Thoracic aorta (tissue), 2 donors: ENCODE measurements at places on chromosomes 16 and 17. TPM values are rescaled to one million over a fixed set of nuclear protein-coding genes. Genes with fewer than 3 reads are reported as not detected.

Gene PSMD11
- total RNA-seq, result 42.0 TPM

Gene PROCA1
- 1.1 TPM for total RNA-seq

Gene SULT1A4
- total RNA-seq, result 4.5 TPM

Gene KRT9
- not detected for total RNA-seq

Gene KRTAP9-4
- total RNA-seq, result not detected

Gene AGRP
- not detected for total RNA-seq

Gene CDH13
- 280 TPM for total RNA-seq

Gene MMP15
- 3.8 TPM for total RNA-seq

Gene INCA1
- total RNA-seq, result not detected

Gene HSD17B1
- 2.8 TPM for total RNA-seq

Gene RBFOX1
- total RNA-seq, result not detected

Gene NPIPB6
- total RNA-seq, result 2.2 TPM

GRCh38 chr17:66713533-66714042 is 121.3 kb upstream of the CACNG5 start:
- DNase-seq, result no peak

GRCh38 chr16:77599793-77600415 is 122.4 kb upstream of the NUDT7 start:
- DNase-seq, result no peak

- no peak for DNase-seq
Measured at GRCh38 chr17:58375811-58376210, 23.8 kb upstream of the SUPT4H1 start.

DNA sequence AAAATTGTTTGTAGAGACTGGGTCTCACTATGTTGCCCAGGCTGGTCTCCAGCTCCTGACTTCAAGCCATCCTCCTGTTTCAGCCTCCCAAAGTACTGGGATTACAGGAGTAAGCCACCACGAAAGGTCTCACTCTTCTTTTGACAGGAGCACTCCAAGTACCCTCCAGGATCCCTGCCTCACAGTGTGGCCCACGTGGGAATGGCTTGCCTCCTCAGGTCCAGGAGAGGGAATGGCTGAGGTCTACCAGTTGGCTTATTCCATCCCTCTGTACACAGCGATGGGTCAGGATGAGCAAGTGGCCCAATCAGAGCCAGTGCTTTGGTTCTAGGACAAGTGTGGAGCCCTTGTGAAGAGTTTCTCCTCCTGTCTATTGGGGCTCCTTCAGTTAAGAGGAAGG is 73.7 kb upstream of the ZNF423 start:
- DNase-seq, result no peak

- DNase-seq, result no peak
Measured at GRCh38 chr16:23384878-23385277, 68.1 kb downstream of the COG7 start.

DNA sequence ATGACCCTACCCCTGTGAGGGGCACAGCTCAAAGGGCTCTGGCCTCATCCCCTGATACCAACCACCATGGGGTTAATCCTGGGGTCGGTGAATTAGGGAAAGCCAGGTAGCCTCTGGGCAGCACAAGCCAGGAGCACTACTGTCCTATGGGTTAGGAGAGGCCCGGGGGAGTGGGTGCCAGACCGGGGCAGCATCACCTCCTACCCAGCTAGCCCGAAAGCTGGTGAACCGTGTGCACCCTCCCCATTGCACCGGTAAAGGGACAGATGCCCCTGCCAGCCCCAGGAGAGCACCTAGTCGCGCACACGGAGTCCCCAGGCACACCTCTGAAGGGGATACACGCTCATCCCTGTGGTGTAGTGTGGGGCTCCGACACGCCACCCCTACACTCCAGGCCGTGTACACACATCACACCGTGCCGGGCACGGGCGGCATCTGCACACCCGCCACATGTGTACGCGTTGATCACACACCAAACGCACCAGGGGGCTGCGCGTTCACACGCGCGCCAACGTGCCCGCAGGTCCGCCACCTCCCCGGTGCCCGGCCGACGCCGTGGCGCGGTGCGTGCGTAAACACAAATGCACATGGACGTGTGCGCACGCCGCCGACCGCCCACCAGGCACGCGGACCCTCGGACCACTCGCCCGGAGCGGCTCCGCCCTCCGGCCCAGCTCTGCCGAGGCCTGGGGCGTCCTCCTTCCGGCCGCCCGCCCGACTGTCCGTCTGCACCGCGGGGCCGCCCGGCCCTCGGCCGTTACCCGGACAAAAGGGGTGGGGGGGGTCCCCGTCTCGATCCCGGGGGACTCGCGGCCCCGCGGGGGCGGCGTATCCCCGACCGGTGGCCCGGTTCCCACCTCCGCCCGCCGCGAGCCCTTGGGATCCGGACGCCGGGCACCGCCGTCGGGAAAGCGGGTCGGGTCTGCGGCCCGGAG is 785 bp downstream of the UBALD1 start:
- no peak for DNase-seq

- no peak for DNase-seq
Measured at GRCh38 chr16:88693420-88694177, 7.3 kb upstream of the SNAI3 start.

DNA sequence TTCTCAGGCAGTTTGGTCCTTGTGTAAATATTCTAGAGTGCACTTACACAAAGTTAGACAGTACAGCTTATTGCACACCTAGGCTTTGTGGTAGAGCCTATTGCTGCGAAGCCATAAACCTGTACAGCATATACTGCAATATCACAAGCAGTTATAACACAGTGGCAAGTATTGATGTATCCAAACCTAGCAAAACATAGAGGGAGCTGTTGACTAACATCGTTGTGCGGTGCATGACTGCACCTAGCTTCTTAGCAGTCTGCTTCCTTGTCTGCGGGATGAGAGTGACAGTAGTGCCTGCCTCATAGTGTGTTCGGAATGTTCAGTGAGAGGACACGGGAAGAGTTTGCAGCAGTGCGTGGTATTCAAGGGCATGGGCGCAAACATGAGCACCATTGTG is 78.9 kb downstream of the MPRIP start:
- no peak for DNase-seq

- DNase-seq, result peak; percentile 39
Measured at GRCh38 chr16:1688807-1689560, 10.9 kb downstream of the JPT2 start.

GRCh38 chr17:42408061-42408460 is 15.0 kb downstream of the CAVIN1 start:
- DNase-seq, result no peak

- DNase-seq, result no peak
Measured at GRCh38 chr16:3497771-3498170, 2.5 kb upstream of the C16orf90 start.

- peak; percentile 19 for DNase-seq
Measured at GRCh38 chr17:76005263-76006149, 4.9 kb downstream of the CDK3 start.

DNA sequence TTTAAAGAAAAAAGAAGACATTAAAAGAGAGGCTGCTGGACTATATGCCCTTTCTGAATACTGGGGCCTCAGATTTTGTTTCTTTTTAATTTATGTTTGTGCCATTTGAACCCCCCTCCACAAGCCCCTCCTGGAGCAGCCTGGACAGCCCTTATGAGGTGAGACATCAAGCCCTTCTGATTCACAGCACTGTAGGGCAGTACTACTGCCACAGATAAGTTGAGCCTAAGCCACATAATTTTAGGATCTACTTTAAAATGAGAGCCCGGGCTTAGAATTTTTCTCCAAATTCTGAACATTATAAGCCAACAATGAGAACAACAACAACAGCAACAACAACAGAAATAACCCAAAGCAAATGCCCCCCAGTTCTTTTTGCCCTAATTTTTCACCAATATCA is 256.9 kb upstream of the SALL1 start:
- DNase-seq, result no peak

GRCh38 chr16:86089334-86089900 is 190.5 kb downstream of the IRF8 start:
- DNase-seq, result no peak

DNA sequence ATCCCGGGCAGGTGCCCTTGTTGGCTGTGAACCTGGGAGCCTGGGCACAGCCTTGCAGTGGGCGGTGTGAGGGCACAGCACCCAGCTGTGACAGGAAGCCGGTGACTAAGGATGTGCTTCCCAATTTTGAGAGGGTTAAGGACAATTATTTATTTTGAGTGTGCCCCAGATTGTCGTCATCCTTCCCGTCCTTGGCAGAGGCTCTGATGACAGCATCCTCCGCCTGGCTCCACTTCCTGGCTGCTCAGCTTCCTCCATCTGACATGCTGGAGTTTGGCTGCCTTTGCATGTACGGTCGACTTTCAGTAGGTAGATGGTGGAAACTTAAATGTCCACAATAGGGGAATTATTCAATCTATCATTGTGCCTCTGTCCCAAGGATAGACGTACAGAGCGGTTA is 282.4 kb upstream of the EEF2KMT start:
- no peak for DNase-seq

- DNase-seq, result no peak
Measured at GRCh38 chr17:79699386-79700036, 31.2 kb upstream of the ENPP7 start.

- no peak for DNase-seq
Measured at GRCh38 chr17:77959126-77959925, 823 bp downstream of the TNRC6C start.

GRCh38 chr16:79360267-79360666 is 240.3 kb downstream of the MAF start:
- no peak for DNase-seq

- no peak for DNase-seq
Measured at GRCh38 chr17:50697663-50698272, 9.9 kb downstream of the ANKRD40 start.

DNA sequence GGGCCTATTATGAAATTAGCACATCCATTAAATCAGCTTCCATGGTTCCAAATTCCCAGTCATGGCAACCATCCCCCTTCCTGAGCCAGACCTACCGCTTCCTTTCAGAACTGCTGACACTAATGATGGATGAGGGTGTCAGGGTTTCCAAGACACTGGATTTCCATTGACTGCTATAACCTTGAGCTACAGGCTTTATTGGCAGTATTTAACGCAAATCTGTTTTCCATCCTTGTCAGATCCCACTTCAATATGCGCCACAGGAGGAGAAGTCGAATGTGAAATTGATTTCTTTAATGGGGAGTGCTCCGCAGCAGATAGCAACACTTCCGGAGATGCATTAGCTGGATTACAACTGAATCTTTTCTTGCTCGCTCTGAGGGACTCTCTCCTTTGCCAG is 197.1 kb downstream of the HS3ST4 start:
- no peak for DNase-seq

DNA sequence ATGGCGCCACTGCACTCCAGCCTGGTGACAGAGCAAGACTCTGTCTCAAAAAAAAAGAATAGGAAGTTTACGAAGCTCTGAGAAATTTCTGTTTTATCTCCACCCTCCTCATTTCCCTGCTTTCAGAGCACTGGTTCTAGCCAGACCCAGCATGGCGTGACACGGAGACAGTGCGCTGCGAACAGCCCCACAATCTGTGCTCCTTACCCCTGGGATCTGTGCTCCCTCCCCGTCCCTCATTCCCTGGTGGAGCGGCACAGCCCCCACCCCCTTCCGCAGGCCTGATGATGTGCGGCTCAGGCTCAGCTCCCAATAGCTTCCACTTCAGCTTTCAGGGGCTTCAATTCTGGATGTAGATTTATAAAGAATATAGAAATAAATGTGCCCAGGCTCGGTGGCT is 56.1 kb upstream of the ENDOV start:
- DNase-seq, result no peak

GRCh38 chr16:64453646-64454045 is 668.2 kb downstream of the CDH11 start:
- no peak for DNase-seq

DNA sequence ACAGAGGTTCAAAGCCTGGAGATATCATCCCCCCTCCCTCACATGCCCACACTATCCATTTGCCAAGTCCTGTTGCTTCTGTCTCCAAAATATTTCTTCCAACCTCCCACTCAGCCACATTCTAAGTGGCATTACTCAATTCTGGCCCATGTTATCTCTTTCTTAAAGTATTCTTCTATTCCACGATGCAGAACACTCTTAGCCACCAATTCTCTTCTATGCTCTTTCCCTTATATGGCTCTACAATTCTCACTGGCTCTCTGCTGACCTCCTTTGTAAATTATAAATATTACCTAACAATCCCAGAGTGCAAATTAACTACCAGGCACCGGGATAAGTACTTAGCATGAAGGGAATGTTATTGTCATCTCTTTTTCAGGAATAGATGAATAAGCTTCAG is 82.4 kb downstream of the KCNJ2 start:
- DNase-seq, result no peak

GRCh38 chr16:1154887-1155331 is 2.0 kb downstream of the CACNA1H start:
- no peak for DNase-seq

DNA sequence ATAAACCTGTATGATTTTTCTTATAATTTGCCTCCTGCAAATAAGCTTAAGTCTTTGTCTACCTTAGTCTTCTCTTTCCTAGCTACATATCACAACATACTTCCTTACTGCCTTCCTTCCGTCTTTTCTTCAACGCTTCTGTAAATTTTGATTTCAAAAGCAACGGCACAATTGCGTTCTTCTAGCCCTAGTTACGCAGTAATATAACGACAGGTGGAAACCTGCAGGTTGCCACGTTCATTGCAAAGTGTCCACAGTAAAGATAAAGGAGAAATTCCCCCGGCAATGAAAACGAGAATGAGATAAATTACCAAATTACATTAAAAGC is 546 bp upstream of the PSMD7 start:
- DNase-seq, result no peak

DNA sequence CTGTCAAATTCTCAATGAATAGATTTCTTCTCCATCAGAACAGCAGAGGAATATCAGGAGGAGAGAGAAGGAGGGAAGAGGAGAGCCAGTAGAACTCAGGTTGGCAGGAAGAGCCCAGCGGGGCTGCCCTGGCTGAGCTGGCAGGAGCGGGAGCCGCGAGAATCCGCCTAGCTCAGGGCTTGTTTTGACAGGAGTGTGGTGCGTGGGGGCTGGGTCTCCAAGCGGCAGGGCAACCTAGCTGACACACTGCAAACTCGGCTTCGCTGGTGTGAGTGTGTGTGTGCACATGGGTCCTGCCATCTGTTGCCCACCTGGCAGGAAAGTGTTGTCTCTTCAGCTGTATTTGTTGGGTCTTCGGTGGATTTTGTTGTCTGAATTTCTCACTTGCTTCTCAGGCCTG is 27.9 kb upstream of the BCAR1 start:
- no peak for DNase-seq

DNA sequence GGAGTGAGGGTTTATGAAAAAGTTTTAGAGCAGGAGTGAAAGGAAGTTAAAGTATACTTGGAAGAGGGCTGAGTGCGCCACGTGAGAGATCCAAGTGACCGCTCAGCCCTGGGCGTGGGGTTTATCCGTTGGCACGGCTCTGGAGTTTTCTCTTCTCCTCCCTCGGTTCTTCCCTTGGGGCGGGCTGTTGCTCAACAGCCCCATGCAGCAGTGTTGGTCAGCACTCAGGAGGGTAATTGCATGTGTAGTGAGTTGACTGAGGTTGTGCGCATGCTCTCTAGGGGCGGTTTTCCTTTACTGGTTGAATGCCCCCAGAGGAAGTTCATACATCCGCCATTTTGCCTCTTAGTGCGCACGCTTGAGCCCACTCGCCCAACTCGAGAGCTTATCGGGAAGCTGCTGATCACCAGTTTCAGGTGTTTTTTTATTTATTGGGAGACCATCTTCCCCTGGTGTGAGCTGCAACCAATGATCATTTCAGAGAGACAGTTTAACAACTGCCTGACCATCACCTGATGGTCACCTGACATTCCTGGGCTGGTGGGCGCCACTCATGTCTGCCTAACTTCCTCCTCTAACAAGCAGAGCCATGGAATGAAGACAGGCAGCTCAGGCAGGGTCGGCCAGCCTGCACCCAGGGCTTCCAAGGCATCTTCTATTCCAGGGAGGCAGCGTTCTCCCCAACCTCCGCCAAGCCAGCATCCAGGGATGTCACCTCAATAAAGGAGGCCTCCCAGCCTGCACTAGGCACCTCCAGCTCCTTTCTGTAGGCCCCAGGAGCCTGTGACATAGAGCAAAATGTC is 41.3 kb upstream of the DNAH17 start:
- DNase-seq, result no peak

GRCh38 chr16:49986351-49987124 is 38.5 kb upstream of the CNEP1R1 start:
- DNase-seq, result no peak
